ENCODE measurements at places on chromosomes 5 and 9.

DNA sequence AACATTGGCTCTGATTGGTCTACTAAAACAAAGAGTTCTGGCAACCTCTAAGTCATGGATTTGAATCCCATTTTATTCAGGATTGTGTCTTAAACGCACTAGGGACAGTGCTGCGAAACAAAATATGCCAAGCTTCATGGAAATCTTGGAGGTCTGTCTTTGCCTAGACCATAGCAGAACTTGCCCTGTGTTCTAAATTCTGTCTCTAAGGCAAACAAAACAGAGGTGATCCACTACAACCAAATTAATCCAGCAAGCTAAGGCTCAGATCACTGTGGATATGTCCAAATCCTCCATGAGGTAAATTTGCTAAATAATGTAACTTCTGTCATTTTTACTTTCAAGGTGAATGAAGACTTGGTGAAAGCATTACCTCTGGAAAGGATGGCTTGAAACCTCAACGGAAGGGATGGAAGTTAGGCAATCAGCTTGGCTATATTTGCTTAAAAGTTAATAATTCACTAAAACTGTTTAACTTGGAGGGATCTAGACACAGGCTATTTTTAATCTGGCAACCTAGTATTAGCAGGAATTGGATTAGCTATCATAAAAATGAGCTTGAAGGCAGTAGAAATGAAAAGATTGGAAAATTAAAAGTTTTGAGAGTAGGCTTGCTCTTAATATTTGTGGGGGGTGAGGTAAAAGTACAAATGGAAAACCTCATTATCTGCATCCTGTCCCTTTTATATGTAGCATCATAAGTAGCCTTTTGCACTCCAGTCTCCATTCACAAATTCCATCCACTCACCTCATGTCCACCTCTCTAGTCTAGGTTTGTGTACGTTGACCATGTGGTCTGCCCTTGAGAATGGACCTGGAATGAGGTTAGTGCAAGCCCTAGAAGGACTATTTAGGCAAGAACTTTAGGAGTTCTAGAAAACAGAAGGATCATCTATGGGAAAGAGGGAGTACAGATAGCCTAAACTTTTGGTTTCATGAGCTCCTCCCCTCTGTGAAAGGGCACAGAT, 176.2 kb downstream of the SMC2 start:
- no peak for DNase-seq

DNA sequence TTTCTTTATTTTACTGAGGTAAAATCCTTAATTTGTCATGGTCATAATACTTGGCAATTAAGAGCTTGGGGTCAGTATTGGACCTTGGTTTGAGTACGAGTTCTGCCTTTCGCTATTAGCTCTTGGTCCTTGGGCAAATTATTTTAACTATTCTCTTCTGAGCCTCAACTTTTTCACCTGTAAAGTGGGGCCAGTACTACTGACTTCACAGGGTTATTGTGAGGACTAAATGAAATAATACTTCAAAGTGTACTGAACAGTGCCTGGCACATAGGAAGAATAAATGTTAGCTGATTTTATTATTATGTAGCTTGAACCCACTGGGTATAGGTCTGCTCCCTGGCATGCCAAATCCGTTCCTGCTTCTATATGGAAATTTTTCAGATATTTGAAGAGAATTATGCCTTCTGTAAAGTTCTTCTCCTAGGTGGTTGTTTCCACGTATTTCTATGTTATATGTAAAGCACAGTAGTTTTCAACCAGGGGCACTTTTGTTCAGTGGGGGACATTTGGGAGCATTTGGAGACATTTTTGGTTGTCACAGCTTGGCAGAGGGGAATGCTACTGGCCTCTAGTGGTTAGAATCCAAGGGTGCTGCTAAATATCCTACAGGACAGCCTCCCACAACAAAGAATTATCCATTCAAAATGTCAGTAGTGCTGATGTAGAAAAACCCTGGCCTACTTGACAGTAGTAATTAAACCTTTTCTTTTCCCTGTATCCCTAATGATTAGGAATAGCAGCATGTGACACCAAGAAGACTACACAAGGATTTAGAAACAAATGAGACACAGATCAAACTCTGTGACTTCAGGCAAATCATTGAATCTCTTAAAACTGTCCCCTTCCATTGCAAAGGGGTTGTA, 4.5 kb downstream of the RCL1 start:
- DNase-seq = peak; percentile 41

DNA sequence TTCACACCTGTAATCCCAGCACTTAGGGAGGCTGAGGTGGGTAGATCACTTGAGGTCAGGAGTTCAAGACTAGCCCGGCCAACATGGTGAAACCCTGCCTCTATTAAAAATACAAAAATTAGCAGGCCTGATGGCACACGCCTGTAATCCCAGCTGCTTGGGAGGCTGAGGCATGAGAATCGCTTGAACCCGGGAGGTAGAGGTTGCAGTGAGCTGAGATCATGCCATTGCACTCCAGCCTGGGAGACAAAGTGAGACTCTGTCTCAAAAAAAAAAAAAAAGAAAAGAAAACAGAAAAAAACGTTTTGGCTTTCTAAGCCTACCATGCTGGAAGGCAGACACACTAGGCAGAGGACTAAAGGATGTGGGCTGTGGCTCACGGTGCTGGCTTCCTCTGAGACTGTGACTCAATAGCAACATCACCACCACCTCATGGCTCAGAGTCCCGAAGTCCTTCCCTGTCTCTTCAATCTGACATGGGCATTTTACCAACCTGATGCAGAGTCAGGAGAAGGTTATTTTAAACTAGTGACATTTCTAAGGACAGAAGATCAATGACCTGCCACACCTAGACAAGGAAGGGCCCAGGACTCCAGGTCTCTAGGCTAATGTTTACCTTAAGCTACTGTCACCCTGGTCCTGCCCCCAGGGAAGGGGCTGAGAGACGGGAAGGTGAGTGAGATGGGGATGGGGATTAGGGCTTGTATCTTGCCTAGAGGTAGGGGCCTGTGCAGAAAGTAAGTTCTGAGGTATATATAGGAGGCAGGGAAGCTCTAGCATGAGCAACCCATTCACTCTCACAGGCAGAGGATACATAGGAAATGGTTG, 3.7 kb downstream of the ECSCR start:
- peak; percentile 82 for DNase-seq

- DNase-seq = no peak
These were observed 152.1 kb upstream of the SLC24A2 start for GRCh38 chr9:19940811-19941535.

- no peak for DNase-seq
These were observed 76.8 kb downstream of the ADAMTS2 start for GRCh38 chr5:179268399-179268952.

- no peak for DNase-seq
These were observed 197.6 kb upstream of the MEF2C start for GRCh38 chr5:89080467-89081116.

- DNase-seq = no peak
These were observed 261.6 kb downstream of the NFIB start for GRCh38 chr9:14052359-14052758.

GRCh38 chr5:125032286-125032685, 285.8 kb upstream of the ZNF608 start:
- DNase-seq = no peak

DNA sequence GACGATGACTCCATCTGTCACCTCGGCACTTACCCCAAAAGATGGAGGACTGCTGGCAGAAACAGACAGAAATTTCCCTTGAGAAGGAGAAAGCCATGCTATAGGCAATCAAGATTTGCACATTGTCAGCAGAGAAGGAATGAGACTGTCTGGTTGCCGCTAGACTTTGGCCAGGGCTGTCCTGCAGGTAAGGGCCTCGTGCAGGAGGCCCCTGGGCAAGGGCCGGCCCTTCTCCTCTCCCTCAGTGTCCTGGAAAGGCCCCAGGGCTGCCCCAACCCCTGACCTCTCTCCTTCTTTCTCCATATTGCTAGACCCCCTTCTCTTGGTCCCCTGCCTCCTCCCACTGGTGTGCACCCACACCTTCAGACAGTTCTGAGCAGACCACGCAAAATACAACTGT, 14.6 kb upstream of the KCNIP1 start:
- no peak for DNase-seq

DNA sequence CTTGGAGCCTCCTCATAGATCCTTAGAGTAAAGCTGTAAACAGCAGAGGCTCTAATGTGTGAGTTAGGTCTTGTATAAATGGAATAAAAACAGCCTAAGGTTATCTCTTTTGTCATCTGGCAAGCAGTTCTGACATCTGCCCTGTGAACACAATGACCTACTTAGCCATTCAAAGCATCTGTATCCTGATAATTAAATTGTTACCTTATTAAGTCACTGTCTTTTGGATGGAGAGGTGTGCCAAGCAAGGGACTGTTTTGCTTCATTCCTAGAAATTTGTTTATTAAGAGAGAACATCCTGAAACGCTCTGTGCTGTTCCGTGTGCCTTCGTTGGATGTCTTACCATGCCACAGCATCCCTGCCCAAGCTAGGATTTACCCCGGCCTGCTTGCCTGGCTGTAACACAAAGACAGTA, 1.5 kb downstream of the LSM11 start:
- no peak for DNase-seq

GRCh38 chr5:143499480-143500114, 96.1 kb upstream of the NR3C1 start:
- DNase-seq = no peak

DNA sequence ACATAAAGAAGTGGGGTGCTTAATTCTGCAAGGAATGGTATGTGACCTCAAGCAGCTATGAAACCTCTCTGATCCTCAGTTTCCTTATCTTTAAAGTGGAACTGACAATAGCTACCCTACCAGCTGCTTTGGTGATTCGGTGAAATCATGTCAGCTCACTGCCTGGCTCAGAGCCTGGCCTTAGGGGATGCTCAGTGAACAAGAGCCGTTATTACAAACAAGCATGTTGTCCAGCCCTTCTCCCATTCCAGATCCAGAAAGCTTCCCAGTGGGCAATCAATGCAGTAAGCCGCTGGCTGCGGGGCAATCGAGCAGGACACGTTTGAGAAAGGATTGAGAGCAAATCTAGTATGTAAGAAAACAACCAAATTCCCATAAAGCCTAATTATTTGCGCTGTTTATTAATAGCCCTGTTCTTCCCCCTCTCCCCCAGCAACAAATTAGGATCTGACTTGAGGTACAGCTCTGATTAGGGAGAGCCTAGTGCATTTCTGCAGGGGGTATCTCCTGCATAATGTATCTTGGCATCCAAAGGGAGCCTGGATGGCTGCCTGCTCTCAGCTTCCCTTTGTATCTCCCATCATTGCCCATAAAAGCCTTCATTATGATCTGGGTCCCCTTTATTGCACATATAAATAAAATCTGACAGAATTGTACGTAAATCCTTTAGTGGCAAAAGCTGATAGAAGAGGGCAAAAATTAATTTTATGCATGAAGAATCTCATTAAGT, 371.4 kb downstream of the TMEM232 start:
- no peak for DNase-seq

DNA sequence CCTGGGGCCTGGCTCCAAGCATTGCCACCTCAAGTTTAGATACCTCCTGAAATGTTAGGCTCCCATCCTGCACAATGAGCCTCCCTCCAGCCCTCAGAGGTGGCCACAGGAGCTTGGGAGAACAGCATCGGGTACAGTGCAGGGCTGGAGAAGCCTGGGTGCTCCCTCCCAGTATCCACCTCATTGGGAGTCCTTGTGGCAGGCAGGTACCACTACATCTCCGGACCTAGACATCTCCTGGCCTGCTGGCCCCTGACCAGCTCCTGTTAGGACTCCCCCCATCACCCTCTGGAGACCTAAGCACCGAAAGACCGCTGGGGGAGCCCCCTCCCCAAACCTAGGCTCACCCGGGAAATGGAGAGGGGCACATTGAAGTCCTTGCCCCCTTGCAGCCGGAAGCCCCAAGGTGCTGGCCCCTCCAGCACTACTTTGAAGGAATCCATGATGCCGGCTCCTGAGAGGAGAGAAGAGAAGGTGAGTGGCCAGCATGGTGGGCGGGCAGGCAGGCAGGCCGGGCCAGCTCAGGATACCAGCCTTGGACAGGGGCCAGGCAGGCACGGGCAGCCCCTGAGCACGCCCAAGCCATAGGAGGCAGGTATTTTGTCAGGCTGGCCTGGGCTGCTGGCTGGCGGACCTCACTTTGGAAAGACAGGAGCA, 1.2 kb downstream of the PDLIM7 start:
- peak; percentile 67 for DNase-seq

GRCh38 chr5:149355688-149356087, 2.2 kb upstream of the PCYOX1L start:
- no peak for DNase-seq

GRCh38 chr5:1503241-1504068, 20.3 kb downstream of the LPCAT1 start:
- DNase-seq = no peak

DNA sequence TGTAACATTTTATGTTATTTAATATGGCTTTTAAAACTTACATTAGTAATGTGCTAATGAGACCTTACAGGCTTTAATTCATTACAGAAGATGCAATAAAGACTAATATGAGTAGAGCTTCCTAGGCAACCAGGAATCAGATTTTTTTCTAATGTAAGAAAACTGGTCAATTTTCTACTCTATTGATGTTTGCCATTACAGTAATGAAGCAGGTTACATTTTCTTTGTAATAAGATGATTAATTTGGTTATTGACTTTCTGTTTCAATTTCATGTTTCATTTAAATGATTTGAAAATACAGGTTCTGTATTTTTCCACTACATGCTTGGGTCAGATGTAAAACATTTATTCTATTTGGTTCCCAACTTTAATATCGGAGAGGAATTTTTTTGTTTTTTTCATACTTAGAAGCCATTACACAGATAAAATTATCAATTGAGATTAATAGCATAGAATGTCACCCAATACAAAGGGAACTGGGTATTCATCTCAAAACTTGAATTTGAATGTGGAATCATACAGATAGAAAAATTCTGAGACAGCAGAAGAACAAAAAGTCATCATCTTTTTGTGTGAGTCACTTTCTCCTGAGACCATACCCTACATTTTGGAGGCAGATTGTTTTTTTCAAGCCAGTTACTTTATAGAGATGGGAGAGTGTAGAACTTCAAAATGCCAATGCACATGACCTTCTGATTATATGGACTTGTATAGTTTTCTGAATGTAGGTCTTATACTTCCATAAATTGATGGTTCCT, 133.6 kb upstream of the HMHB1 start:
- no peak for DNase-seq

DNA sequence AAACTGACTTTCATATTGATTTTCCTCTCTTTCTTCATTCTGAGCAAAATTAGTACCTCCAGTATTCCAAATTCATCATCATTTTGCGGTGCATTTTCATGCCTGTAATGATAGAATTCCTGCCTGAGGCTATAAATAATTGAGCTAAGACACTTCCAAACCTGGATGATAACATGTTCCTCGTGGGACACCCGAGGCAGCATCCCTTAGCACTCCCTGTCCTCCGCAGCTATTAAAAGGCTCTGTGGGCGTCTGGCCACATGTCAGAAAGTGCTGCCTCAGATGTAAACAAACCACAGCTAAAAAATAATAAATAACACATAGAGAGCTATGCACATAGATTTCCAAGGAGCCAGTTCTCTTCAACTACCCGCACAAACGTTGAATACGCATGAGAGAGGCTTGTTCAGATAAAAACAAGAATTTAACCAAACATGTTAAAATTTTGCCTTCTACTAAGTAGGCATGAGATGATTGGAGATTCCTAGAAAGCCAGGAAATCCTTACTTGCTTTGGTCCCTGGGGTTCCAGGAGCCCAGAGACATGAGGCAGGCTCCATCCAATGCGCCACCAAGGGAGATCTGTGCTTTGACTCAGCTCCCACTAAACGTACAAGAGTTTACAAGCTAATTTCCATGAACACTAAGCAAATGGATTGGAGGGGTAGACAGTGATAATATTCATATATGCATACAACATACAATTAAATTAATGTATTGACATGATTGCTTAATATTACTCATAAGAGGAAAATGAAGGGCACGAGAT, 82.7 kb downstream of the SHC3 start:
- DNase-seq = no peak

All from AG10803 (cell line).